Right renal pelvis (tissue), 4 donors: ENCODE measurements at places on chromosomes 3 and 15. TPM values are rescaled to one million over a fixed set of nuclear protein-coding genes. Genes with fewer than 3 reads are reported as not detected.

The ENTPD3 gene
- 1.7 TPM for polyA plus RNA-seq

The CPNE9 gene
- polyA plus RNA-seq: 0.13 TPM

DNA sequence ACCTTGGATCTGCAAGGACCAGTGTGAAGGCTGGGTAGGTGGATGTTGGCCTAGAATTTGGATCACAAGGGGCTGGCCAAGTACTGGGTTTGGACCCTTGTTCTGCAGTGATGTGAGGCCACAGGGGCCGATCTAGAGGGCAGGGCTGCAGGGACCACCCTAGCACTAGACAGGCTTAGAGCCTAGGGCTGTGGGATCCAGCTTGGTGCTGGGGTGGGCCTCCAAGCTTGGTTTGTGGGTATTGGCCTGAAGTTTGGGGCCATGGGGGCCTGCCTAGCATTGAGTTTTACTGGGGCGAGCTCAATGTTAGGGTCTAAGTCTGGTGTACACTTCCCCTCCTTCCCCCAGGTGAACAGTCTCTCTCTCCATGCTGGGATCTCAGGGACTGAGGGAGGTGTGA, 36.5 kb downstream of the UBE3A start:
- DNase-seq: no peak

- no peak for DNase-seq
Observed at GRCh38 chr3:145902166-145902565, 258.8 kb downstream of the PLOD2 start.

DNA sequence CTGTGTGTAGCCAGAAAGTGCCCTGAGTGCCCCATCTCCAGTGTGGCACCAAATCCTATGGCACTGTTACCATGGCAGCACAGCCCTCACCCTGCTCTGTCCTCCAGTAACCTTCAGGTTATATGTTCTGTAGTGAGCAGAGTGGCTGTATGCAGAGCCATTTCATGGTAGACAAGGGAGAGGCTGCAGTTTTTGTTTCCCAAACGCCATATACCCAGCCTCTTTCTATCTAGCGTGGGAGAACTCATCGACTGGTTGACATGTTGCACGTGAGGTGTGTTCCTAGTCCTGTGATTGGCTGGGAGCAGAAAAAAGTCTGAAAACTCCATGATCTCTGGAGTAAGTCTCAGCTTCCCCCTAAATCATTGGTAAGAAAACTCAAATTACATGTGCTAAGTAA, 2.0 kb downstream of the SIDT1 start:
- no peak for DNase-seq

- DNase-seq: peak; percentile 51
Observed at GRCh38 chr3:118682921-118683320, 351.7 kb downstream of the IGSF11 start.

The RFT1 gene
- polyA plus RNA-seq: 27.4 TPM

GRCh38 chr15:37142371-37142770, 42.0 kb upstream of the MEIS2 start:
- DNase-seq: no peak

- no peak for DNase-seq
Observed at GRCh38 chr3:157127831-157128767, 31.8 kb downstream of the CCNL1 start.

The GREM1 gene
- polyA plus RNA-seq: 0.17 TPM

The PP2D1 gene
- polyA plus RNA-seq: 0.29 TPM

The TRPM1 gene
- polyA plus RNA-seq: 0.25 TPM

DNA sequence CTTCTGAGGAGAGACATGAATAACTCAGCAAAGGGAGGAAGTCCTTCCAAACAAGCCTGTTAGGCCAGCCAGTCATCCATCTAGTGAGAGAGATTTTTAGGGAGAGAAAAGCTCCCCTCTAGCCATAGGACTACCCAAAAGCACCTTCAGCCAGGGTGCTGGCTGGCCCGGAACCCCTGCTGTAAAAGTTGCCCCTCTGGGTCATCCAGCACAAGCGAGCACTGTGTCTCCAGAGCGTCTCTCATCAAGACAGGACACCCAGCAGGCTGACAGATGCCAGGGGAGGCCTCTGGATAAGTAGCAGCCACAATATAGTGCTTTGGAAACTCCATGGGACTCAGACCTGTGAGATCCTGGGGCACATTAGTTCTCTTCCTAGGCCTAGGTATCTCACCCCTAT, 24.5 kb downstream of the ANXA2 start:
- no peak for DNase-seq

The KLHL6 gene
- 1.1 TPM for polyA plus RNA-seq

DNA sequence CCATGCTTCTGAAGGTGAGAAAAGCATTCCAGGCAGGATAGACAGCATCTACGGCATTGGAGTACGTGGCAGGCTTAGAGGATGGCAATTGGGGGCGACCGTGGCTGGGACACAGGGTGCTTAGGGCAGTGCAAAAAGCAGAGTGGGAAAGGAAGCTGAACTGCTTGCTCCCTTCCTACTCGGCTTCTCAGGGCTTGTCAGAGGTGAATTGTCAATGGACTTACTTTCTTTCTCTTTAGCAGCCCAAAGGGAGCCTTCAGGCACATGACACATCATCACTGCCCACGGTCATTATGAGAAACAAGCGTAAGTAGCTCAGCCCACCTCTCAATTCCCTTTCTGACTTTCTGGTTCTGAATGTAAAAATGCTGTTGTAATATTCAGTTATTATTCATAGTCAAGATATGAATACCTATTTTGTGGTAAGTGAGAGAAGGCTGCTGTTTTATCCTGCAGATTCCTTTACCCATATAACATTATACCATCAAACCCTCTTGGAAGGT, 84.3 kb downstream of the KLHL25 start:
- DNase-seq: no peak

The ZMYND10 gene
- polyA plus RNA-seq: 3.8 TPM

DNA sequence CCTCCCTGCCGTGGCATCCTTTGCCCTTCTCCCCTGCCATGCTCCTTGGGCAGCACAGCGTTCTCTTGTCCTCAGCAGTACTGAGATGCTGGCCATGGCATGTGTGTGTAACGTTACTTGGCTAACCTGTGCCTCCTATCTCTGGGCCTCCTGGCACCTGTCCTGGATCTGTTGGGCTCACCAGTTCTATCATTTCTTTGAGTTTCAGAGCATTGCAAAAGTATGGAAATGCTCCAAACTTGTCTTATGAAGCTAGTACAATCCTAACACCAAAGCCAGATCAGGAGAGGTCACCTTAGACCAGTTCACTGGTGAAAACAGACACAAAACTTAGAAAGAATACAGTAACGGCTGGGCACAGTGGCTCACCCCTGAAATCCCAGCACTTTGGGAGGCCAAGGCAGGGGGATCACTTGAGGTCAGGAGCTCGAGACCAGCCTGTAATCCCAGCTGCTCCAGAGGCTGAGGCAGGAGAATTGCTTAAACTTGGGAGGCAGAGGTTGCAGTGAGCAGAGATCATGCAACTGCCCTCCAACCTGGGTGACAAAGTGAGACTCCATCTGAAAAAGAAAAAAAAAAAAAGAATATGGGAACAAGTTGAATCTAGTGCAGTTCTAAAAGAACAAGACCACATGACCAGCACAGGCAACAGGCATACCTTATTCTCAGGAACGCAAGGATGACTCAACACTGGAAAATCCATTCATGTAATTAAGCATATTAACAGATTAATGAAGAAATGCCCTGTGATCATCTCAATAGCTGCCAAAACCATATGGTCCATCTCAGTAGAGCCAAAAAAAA, 62.4 kb upstream of the TRPM1 start:
- DNase-seq: no peak

GRCh38 chr3:13713396-13713795, 164.5 kb downstream of the FBLN2 start:
- DNase-seq: no peak

DNA sequence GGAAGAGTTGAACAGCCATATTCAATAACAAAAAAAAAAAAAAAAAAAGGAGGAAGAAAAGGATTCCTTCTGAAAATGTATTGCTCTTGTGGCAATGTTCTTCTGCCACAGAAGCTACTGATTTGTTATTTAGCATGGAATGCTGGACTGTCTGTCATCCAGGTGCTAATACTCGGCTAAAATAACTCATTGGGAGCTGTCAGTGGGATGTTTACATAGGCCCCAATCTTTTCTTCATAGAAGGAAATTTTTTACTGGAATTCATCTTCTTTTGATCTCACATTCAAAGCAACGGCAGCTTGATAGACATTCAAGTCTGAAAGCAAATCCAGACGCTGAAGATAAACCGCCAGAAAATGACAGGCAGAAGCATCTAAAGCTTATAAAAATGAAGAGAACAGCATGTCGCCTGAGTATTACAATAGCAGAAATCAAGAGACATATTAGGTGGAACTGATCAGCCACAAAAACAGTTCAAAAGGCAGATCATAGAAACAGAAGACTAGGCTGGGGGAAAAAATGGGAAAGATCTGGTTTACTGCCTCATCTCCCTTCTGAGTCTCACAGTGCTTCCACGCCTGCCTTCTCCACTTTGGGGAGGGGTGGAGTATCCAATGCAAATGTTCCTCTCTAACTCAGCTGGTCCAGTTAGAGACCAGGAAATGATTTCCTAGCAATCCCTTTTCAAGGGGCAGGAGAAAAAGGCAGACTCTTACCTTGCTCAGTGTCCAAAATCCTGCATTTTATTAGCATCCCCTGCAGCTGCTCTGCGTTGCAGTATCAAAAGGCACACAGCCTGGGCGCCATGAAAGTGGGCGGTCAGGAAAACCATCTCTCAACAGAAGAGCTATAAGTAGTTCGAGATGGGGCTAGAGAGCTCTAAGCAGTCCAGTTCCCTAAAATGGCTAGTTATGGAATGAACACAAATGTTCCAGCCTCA, 451.9 kb downstream of the FOXP1 start:
- DNase-seq: no peak

The SLC28A1 gene
- polyA plus RNA-seq: 7.5 TPM

The HES1 gene
- 98.2 TPM for polyA plus RNA-seq

DNA sequence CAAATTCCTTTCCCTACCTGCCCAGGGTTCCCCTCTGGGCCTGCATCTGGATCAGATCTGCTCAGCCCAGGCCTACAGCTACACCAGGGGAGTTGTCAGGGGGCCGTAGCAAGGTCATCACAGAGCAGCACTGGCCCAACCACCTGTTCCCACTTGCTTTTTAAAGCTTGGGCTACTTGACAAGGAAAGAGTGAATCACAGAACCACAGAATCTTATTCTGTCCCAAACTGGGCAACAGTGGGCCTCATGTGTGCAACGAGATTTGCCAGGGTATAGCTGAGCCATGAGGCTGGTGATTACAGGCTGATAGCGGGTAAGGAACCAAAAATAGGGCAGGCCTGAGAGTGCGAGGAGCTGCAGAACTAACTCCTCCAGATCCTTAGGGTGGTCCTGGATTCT, 66.7 kb downstream of the MYLK start:
- no peak for DNase-seq

DNA sequence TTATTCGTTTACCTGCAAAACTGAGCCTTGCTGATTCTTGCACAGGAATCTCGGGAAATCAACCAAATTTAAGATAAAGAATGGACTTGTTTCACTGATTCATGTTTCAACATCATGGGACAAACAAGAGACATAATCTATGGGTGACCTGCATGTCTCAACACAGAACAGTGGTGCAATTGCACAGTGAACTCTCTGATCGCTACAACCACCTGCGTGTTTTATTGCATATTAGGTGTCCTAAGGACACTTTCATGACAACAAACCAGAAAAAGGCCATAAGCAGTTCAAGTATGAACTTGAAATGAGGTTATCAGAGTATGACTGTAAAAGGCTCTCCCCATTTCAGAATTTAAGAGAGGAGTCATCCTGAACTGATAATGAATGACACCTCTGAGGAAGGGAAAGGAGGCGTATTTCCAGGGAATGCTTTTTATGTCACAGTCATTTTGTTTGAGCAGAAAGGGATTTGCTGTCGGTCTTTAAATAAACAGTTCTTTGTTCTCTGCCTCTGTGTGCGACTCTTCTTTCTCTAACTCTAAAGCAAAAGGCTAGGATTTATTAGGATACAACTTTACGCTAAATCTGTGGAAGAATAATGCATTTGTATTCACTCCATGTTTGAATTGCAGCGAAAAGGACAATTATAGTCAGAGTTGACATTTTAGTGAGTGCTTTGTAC, 167.2 kb downstream of the RBMS3 start:
- no peak for DNase-seq

GRCh38 chr3:63967675-63968611, 55.4 kb downstream of the PSMD6 start:
- DNase-seq: no peak

The IMPG2 gene
- polyA plus RNA-seq: 0.63 TPM

GRCh38 chr15:66131831-66132230, 121.7 kb downstream of the MEGF11 start:
- no peak for DNase-seq

The IGDCC3 gene
- polyA plus RNA-seq: 8.6 TPM

- DNase-seq: no peak
Observed at GRCh38 chr3:89275001-89275400, 167.6 kb downstream of the EPHA3 start.

DNA sequence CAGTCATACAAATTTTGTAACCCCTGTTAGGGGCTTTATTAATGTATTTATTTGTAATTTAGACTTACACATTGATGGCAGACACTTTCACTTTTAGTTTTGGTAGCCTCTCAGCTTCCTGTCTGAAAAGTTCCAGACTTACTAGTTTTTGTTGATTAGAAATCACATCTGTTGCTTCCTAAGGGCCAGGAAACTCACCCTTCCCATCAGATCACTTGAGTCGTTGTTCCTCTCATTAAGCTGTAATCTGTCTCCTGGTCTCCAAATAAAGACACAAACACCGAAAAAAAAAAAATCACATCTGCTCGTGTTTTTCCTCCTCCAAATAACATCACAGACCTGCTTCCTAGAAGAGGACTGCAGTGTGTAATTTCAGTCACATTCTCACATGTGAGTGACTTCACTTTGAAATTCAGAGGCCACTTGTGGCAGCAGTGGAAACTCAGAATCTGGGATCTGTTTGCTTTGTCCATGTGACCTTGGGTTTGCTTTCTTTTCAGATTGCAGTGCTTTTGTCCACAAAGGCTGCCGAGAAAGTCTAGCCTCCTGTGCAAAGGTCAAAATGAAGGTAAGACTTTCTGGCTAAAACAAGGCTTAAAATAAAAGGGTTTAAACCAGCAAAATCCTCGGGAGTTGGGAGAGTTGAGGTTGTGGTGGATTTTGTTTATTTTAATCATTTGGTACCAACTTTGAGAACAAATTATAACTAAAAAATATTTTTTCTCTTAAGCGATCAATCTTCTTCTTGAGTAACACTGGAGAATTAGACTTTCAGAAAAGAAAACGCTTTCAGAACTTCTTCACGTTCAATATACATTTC, 87.0 kb downstream of the KLHL25 start:
- no peak for DNase-seq

The CFAP91 gene
- polyA plus RNA-seq: 24.1 TPM

DNA sequence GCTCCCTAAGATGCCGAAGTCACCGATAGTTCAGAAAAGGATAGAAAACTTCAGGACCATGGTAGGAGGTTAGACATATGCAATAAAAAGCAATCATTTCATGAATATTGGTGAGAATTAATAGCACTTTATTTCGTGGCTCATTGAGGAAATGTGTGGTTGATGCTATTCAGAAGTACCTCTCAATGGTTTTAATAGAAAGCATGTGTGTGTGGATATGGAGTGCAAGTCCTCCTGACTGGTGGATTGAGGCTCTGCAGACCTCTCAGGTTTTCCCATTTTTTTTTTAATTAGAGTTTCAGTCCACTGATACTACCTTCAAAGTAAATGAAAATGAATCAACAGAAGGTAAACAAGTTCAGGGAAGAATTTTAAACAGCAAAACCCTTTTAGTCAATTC, 384.3 kb upstream of the RARB start:
- DNase-seq: no peak
